CD14-positive monocyte (primary cell): ENCODE measurements at places on chromosomes 7 and 10. TPM values are rescaled to one million over a fixed set of nuclear protein-coding genes. Genes with fewer than 3 reads are reported as not detected.
A peak's percentile ranks its signal among the peaks of the same experiment; 100 is the strongest.

The MSS51 gene
- polyA plus RNA-seq: not detected

The TEX36 gene
- polyA plus RNA-seq: not detected

The COL28A1 gene
- not detected for polyA plus RNA-seq

The RNF32 gene
- polyA plus RNA-seq: not detected

The FBXL13 gene
- not detected for polyA plus RNA-seq

The CDC14C gene
- polyA plus RNA-seq: not detected in 2 replicates

The UROS gene
- polyA plus RNA-seq: 39.8 TPM

The DGKB gene
- polyA plus RNA-seq: not detected

The ENKUR gene
- polyA plus RNA-seq: 0.16 TPM

The GPR15LG gene
- polyA plus RNA-seq: not detected

The MMS19 gene
- 53.8 and 74.5 TPM in 2 replicates for polyA plus RNA-seq

DNA sequence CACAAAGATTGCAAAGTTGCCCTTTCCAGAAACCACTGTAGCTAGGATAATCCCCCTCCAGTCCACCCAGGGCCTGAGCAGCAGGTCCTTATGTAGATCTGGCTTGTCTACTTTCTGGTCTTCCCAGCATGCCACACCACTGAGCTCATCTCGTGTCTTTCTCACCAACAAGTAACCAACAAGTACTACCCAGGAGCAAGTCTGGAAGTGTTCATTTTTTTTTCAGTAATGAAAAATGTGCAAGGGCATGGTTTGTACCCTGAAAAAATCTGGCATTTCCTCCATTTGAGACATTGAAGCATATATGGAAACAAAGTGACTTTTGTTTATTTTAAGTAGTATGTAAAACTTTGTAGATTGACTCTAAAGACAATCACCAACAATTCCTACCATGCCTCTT is 120.8 kb downstream of the INHBA start:
- no peak for DNase-seq

GRCh38 chr10:29353305-29353704 is 64.4 kb downstream of the LYZL1 start:
- no peak for DNase-seq

- peak; percentile 30 for DNase-seq
Observed at GRCh38 chr10:14179251-14179650, 151.5 kb downstream of the FRMD4A start.

- DNase-seq: no peak
Observed at GRCh38 chr7:126574276-126575250, 678.2 kb downstream of the GRM8 start.

GRCh38 chr10:70573599-70574506 is 28.7 kb downstream of the PRF1 start:
- no peak for DNase-seq

DNA sequence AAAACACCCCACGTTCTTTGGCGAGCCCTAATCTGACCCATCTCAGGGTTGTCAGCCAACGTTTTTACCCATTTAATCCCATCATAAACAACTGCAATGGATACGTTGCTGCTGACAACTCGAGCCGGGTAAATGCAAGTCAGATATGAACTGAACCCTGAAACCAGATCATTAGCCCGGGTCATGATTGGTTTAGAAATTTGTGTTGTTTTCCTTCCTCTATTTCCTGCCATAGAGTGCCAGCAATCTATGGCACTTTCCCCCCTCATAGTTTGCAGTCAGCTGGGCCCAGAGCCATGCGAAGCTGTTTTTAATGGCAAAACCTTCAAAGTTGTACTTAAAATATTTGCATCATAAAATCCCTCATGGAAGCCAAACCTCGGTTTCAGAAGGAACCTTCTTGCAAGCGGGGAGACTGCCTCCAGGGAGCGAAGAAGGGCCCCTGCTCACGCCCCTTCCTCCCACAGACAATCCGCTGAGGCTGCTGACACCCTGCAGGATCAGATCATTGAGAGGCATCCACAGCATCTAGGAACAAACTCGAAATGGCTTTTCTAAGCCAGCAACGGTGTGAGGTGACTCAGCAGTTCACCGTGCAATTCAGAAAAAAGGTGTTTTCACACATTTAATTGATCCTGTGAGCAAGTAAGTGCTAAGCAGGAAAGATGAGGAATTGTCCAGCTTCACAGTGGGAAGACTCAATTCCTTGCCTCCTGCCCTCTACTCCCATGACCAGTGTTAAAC is 710.1 kb downstream of the PARD3 start:
- no peak for DNase-seq

GRCh38 chr7:90320801-90321494 is at the start of gene FAM237B:
Gene FAM237B, minus strand, starts transcription at chr7:90321304. Its CDS starts 1,556 bp downstream, at chr7:90319748.
- no peak for DNase-seq

GRCh38 chr10:101273330-101273729 is 44.1 kb upstream of the LBX1 start:
- no peak for DNase-seq

DNA sequence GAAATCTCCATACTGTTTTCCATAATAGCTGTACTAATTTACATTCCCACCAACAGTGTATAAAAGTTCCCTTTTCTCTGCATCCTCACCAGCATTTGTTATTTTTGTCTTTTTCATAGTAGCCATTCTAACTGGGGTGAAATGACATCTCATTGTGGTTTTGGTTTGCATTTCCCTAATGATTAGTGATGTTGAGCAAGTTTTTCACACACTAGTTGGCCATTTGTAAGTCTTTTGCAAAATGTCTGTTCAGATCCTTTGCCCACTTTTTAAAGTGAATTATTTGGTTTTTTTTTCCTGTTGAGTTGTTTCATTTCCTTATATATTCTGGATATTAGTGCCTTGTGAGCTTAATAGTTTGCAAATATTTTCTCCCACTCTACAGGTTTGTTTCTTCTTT is 101.0 kb upstream of the NFE2L3 start:
- peak; percentile 49 for DNase-seq

GRCh38 chr10:132412316-132413192 is 15.6 kb downstream of the PWWP2B start:
- DNase-seq: peak; percentile 52

- no peak for DNase-seq
Observed at GRCh38 chr10:121485436-121486139, 112.7 kb downstream of the FGFR2 start.

GRCh38 chr7:144378651-144379050 is 23.4 kb downstream of the ARHGEF5 start:
- no peak for DNase-seq

GRCh38 chr7:127770885-127771284 is 118.9 kb downstream of the SND1 start:
- no peak for DNase-seq

DNA sequence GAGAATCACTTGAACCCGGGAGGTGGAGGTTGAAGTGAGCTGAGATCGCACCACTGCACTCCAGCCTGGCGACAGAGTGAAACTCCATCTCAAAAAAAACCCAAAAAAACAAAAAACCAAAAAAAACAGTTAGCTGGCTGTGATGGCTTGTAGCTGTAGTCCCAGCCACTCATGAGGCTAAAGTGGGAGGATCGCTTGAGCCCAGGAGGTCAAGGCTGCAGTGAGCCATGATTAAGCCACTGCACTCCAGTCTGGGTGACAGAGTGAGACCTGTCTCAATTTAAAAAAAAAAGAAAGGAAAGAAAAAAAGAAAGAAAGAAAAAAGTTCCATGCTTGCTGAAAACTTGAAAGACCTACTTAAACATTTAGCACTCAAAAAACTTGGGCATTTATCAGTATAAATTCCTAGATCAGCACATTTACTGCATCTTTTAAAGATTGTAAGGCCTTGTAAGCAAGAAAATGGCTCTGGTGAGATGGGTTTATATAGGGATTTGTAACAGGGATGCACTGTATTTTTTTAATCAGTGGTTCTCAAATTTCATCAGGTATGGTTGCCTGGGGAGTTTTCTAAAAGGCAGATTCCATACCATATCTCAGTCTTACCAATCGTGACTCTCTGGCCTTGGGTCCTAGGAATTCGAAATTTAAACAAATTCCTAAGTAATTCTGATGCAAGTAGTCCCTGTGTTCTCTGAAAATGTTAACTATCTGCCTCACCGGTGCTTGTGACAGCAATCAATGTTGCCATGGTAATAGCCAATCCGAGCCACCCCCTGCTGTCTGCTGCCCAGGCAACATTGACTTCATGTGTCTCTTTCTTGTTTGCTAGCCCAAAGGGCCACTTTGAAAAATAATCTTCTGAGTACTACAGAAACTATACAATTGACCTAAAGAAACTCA is 11.5 kb upstream of the NT5C2 start:
- DNase-seq: no peak

DNA sequence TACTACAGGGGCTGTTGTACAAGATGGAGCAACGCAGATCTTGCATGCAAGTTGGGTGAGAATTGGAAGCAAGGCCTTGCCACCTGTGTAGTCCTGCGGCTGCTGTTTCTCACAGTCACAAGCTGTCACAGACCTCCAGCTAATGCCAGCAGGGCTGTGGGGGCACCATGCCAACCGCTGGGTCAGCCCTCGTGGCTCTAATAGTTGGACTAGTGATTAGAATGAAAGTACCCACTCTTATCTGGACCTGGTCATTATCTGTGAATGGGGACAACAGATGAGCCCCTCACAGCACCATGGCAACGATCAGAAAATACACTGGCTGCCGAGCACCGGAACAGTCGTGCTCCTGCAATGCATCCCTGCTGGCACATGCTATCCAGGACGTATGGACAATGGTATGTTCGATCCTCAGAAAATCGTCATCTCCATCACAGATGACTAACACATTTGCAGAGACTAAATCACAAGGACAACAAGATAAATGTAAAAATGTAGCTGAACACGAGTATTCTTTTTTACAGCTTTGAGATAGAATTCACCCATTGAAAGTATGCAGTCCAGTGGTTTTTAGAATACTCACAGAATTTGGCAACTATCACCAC is 80.4 kb upstream of the CALN1 start:
- DNase-seq: no peak

DNA sequence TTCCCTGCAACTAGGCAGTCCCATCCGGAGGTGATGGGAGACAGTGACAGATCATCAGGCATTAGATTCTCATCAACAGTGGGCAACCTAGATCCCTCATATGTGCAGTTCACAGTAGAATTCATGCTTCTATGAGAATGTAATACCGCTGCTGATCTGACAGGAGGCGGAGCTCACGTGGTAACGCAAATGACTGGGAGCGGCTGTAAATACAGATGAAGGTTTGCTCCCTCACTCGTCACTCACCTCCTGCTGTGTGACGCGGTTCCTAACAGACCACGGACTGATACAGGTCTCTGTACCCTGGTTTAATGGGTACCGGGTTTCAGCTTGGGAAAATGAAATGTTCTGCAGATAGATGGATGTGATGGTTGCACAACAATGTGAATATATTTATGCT is 47.8 kb upstream of the PIK3AP1 start:
- no peak for DNase-seq

DNA sequence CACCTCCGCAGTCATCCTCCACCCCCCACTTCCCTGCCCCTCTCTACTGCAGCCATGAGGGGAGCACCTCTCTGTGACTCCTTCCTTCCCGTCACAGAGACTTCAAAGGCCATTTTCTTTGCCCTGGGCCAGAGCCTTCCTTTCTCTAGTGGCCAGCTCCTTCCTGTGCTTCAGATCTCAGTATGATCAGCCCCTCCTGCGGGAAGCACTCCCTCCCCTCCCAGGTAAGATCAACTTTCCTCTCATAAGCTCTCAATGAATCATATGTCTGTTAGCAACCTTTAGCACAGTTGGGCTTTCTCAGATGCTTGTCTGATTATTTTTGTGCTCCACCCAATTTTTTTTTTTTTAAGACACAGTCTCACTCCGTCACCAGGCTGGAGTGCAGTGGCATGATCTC is 241.0 kb upstream of the PRSS1 start:
- DNase-seq: no peak

GRCh38 chr7:7554021-7554432 is 12.7 kb upstream of the MIOS start:
- no peak for DNase-seq

- DNase-seq: no peak
Observed at GRCh38 chr7:135784013-135784412, 35.4 kb upstream of the FAM180A start.

DNA sequence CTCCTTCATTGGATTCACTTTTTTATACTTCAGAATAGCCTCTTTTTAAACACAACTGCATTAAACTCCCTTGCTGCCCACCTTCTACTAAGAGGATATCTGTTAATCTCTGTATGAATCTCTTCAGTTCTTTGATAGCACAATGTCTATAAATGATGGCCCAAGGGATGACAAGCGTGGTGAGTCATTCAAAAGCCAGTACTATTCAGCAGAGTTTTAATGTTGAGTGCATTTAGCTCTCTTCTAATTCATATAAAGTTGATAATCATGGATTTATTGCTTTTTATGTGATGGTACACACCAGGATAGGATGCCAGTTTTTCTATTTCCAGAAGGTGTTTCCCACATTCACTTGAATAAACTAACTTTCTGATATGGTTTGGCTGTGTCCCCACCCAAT is 57.4 kb upstream of the HECTD2 start:
- no peak for DNase-seq

GRCh38 chr10:127996586-127996985 is 89.7 kb downstream of the PTPRE start:
- DNase-seq: no peak

GRCh38 chr7:28487487-28487886 is 75.2 kb downstream of the CREB5 start:
- DNase-seq: no peak

- no peak for DNase-seq
Observed at GRCh38 chr7:101232141-101232850, 5.3 kb downstream of the CLDN15 start.

GRCh38 chr10:21329995-21330627 is 195.4 kb downstream of the SKIDA1 start:
- no peak for DNase-seq

DNA sequence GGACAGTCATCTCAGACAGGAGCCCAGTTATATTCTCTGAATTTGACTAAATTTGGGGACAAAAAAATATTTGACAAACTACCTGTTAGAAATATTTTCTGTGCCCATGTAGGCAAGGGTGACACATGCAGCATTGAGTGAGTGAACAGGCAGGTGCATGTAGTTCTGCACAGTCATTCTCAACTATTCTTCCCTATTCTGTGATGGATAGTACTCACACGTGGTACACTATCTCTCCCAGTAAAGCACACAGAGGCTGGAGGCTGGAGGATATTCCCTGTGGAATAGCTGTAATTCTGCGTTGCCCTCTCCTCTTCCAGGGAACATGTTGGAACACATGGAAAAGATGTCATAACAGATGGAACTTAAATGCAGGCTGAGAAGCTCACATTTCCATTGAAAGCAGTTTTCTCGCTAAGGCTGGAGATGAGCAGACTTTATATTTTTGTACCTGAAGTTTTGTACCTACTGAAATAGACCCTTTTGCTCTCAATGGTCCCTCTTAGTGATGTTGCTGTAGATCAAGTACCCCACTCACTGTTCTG is 75.0 kb downstream of the GPR141 start:
- DNase-seq: no peak

DNA sequence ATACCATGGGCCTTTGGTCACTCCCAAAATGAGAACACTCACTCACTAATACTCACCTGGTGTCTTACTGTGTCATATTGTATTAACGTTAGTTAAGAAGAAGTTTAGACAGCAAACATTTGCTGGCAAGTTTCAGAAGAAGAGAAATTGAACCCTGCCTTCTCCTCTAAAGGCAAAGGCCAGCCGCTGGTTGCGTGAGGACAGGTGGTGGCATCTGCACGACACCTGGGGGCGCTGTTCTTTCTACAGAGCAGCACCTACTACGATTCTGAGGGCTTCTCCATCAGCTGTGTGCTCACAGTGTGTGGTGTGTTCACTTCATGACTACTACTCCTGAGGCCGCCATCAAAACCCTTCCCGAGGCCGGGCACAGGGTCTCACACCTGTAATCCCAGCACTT is 17.9 kb upstream of the CLEC2L start:
- DNase-seq: no peak

- DNase-seq: peak; percentile 10
Observed at GRCh38 chr7:30800785-30801252, 29.6 kb downstream of the MINDY4 start.
